ENCODE measurements at places on chromosomes 1 and 21.

DNA sequence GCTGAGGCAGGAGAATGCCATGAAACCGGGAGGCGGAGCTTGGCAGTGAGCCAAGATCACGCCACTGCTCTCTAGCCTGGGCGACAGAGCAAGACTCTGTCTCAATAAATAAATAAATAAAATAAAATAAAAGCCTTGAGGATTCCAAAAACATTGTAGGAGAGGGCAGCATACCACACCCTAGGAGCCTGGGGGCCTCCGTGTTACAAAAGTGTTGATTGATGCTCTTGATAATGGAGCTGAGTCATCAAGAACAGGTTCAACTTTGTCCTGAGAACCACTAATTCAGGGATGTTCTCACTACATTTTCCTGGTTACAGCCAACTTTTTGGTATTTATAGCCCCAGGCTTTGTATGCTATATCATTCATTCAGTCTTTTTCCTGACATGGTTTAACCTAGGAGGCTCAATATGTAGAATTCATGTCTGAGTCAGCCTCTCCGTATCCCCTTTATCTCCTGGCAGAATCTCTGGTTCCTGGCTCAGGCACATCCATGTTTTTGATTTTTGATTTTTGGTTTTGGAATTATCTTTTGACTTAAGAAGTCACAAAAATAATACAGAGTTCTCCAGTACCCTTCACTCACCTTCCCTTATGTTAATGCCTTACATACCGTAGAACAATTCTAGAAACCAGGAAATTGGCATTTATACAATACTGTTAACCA, 69.4 kb downstream of the LRRC8D start:
- no peak for DNase-seq

DNA sequence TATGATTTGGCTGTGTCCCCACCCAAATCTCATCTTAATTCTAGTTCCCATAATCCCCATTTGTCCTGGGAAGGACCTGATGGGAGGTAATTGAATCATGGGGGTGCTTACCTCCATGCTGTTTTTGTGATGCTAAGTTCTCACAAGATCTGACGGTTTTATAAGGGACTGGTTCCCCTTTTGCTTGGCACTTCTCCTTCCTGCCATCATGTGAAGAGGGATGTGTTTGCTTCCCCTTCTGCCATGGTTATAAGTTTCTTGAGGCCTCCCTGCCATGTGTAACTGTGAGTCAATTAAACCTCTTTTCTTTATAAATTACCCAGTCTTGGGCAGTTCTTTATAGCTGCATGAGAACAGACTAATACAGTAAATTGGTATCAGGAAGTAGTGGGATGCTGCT, 114.1 kb downstream of the ZNF648 start:
- no peak for DNase-seq

- no peak for DNase-seq
These were observed 29.4 kb downstream of the NENF start for GRCh38 chr1:212461916-212462660.

- DNase-seq: no peak
These were observed 99.3 kb downstream of the CEP350 start for GRCh38 chr1:180053594-180054567.

DNA sequence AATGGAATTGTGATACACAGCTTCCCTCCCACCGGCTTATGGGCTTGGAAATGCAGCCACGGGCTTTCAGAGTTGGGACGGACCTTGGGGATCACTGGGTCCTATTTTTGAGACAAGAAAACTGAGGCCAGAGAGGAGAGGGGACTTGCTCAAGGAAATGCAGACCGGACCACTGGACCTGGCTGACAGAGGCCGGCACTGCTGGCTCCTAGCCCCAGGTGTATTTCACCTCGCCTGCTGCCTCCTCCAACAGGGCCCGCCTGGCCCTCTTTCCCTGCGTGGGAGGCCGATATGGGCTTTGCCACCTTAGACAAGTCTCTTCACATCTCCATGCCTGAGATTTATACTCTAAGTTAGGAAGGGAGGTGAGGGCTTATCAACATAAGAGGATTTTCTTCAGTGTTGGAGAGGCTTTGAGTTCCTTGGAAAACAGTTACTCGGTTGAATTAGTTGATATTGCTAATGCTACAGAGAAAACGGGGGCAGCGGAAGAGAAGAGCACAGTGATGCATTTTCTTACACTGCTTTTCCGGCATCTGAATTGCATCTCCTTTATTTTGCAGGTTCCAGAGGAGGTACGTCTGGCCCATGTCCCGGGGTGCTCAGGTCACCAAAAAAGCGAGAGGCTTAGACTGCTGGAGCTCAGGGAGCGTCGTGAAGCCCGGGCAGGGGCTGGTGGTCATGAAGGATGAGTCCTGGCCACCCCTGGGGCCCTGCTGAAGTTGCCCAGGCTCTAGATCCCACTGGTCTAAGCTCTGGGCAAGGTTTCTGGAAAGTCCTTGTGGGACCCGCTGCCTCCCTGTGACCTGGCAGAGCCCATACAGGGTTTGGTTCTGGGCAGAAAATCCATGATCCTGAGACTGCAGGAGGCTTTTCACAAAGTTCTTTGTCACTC, 44.7 kb downstream of the CAPN2 start:
- DNase-seq: no peak

DNA sequence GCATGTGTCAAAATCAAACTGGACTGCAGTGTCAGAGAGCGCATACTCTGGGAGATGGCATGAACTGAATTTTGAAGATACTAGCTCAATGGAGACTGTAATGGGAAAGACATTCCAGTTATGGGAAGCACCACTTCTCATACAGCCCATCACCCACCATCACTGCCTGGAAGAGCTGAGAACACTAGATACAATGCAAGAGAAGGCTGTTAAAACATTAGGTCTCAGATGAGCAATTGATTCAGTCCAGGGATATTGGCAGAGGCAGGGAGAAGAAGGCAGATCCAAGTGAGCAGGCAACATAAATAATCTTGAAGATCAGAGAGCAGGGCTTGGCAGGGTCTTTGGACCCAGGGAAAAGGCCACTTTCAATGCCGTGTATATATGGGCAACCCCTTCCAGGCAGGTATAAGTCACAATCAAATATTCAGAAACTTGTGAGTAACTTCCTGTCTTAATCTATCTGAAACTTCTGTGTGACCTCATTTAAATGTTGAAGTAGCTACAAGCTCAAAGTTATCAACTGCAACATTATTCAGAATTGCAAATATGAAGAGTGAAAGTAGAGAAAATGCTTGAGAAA, 290.3 kb upstream of the SGIP1 start:
- no peak for DNase-seq

DNA sequence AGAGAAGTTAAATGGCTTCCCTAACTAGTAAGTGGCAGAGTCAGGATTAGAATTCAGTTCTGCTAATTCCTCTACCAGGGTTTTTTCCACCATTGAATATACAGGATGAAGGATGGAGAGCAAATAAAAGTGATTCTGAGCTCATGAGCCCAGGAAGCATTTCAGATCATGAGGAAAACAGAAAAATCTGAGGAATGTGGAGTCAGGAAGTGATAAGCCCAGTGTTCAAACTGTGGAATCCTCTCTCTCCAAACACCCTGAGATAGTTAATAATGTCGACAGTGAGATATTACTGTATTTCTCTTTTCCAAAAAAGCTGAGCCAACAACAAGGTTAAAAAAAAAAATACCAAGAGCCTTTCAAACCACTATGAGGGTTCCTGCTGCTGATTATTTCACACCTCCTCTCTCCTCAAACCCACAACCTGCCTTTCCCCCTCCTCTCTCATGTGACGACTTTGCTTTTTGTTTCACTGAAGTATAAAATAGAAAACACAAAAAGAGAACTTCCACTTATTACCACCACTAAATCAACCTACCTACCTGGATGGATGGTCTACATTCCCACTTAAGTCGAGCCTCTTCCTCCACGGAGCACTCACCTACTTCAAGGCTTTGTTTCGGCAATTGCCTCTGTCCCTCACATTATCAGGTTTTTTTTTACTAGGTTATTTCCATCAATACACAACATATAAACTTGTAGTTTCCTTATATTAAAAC, 8.9 kb downstream of the SLAMF1 start:
- DNase-seq: no peak

All from esophagus squamous epithelium (tissue), 5 donors.